ENCODE measurements at places on chromosomes 12 and 14.

DNA sequence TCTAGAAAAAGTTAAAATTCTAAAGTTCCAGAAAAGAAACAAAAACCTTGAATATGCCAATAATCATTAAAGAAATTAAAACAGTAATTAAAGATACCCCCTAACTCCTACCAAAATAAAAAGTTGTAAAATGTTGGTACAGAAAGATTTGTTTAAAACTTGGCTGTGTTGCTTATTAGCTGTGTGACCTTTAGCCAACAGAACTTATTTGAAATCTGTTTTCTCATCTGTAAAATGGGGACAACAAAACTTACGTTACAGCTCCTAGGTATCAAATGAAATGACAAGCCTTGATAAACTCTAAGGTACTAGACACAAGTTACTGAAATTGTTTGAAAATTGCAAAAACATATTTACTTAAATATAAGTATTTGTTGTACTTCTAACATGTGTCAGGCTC lies 71.7 kb downstream of the ELK3 start:
- no peak for DNase-seq

- no peak for DNase-seq
These were observed 51.0 kb downstream of the SCFD1 start for GRCh38 chr14:30673071-30673470.

GRCh38 chr12:120361506-120362208 lies 7.3 kb downstream of the MSI1 start:
- DNase-seq = no peak

- no peak for DNase-seq
These were observed 15.5 kb downstream of the B4GALNT3 start for GRCh38 chr12:475286-475685.

DNA sequence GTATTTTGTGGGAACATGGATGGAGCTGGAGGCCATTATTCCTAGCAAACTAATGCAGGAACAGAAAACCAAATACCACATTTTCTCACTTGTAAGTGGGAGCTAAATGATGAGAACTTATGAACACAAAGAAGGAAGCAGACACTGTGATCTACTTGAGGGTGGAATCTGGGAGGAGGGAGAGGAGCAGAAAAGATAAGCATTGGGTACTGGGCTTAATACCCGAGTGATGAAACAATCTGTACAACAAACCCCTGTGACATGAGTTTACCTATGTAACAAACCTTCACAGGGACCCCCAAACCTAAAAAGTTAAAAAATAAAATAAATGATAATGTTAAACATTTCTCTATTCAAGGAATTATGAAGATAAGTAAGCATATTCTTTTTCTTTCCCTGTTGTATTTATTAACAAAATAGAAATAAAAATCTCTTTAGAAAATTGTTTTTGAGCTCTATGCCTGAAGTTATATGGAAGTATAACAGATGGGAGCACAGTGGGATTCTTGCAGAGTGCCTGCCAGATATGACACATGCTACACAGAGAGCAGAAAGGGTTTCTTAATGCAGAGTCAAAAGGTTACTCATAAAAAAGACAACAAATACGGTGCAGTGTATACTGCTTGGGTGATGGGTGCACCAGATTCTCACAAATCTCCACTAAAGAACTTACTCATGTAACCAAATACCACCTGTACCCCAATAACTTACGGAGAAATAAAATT lies 52.0 kb upstream of the SYNE2 start:
- no peak for DNase-seq

- no peak for DNase-seq
These were observed 56.3 kb downstream of the SPPL3 start for GRCh38 chr12:120847814-120848213.

- no peak for DNase-seq
These were observed 159.8 kb downstream of the CPNE8 start for GRCh38 chr12:38745601-38746000.

DNA sequence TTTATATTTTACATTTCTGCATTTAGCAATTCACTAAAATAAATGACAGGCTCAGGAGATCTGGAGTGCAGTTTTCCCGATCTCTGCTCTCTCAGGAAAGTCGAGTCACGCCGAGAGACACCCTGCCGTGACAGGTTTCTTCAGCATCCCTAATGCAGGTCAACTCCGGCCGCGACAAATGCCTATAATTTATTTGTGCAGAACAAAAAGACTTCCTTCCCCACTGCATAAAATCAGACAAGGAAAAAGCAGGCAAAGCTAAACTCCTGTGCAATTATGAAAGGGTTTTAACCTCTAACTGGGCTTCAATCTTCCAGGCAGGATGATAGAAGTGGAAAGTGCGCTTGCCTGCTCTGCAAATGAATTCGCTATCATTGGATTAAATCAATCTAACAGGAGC lies 28.1 kb downstream of the SPRING1 start:
- DNase-seq = no peak

DNA sequence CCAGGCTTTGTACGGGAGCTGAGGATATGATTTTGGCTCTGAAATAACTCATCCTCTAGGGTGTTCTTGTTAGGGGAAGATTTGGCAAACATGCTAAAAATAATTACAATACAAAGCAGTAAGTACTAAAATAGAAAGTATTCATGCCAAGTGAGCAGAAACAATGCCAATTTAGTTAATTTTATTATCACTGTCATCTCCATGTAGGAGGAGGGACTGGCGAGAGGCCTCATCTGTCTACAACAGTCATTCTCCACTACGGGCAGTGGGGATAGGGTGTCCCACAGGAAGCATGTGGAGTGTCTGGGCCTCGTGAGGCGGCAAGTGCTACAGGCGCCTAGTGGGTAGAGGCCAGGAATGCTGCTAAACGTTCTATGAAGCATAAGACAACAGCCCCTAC lies 3.3 kb downstream of the ISM2 start:
- DNase-seq = no peak

DNA sequence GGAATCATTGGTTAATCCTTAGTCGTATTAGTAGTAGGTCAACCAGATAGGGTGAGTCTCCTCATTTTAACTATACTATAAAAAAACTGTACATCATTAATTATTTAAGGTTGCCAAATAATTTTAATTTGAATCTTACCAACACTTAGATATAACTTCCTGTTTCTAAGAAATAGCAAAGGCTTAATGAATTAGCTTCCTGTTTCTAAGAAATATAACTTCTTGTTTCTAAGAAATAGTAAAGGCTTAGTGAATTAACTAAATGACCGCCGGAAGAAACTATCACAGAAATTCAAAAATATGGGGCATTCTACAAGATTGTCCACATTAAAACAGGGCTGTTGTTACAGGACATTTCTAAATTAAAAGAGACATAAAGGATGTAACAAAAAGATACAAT lies 392.9 kb upstream of the FOXG1 start:
- DNase-seq = no peak

DNA sequence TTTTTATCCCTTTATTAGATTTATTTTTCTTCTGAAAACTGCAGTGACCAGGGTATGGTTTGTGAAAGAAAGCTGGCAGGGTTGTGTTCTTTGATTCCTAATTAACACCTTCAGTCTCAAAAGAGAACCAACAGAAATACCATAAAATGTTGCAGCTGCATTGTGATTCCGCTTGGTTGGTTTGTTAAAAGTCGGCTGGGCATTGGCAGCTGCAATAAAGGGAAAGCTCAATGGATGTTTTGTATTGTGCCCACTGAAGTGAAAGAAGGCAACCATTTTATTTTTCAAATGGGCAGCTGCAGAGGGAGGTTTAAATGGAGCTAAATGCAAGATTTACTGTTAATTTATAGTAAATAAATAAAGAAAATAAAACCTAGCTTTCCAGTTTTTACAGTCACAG lies 16.7 kb downstream of the LGR5 start:
- DNase-seq = no peak

DNA sequence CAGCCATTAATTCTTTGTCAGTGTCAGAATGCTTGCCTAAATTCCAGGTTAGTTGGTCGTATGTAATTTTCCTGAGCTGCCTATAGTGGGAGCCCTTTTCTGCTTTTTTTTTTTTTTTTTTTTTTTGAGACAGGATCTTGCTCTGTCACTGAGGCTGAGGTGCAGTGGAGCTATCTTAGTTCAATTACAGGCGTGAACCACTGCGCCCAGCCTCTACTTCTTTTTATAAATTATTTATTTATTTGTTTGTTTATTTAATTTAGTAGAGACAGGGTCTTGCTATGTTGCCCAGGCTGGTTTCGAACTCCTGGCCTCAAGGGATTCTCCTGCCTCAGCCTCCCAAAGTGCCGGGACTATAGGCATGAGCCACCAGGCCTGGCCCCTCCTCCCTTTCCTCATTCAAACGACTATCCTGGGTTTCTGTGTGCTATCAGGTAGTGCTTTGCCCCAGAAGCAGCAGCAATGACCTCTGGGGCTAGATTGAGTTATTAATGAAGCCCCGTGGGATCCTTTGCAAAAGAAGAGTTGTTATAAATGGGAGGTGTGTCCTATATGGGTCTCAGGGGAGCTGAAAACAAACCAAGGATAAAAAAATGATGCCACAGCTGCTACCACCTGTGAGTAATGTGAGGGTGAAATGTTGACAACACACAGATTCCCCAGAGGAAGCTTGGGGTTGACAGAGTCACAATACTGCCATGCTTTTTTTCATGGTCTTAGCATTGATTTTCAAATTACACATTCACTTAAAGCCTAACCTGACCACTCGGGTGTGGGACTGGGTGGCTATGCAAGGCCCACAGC lies 34.6 kb upstream of the NFKBIA start:
- DNase-seq = no peak

- no peak for DNase-seq
These were observed 37.8 kb downstream of the PAH start for GRCh38 chr12:102879144-102879763.

DNA sequence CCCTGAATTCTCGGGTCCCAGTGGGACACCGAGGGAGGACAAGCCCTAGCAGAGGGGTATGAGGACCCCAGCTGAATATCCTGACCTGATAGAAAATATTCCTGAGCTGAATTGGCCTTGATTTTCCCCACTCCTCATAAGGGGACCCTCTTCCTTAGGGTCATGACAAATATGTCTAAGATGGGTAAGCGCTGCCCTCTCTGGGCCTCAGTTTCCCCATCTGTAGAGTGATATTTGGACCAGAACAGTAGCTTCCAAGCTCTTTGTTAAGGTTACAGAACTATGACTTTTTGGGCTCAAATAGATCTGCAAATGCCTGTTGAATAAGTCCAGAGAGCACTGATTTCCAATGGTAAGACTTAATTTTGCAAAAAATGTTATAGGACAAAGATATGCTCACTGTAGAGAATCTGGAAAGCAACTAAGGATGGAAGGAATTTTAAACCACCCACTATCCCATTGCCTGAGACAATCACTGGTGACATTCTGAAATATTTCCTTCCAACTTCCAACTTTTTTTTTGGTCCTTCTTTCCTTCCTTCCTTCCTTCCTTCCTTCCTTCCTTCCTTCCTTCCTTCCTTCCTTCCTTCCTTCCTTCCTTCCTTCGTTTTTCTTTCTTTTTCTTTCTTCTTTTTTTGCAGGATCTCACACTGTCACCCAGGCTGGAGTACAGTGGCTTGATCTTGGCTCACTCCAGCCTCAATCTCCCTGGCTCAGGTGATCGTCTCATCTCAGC lies 32.0 kb downstream of the MYL2 start:
- no peak for DNase-seq

DNA sequence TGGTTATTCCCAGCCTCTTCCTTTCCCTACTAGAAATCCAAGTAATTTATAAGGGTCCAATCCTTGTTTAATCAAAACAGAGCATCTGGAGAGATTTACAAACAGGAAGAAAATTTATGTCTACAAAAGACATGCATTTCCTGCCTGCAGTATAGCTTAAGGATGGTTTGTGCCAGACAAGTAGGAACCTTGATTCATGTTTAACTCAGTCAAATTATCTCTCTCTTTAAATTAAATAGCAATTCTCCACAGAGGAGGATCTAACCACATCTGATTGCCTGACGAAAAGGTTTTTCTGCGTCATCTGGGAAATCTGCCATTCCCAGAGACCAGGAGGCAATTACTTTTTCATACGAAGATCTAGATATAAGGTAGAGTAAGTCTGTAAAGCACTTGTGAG lies 105.2 kb downstream of the ZFC3H1 start:
- no peak for DNase-seq
